ENCODE measurements at places on chromosomes 7 and 10. TPM values are rescaled to one million over a fixed set of nuclear protein-coding genes. Genes with fewer than 3 reads are reported as not detected.

NAT16 gene
- 1.4 TPM for total RNA-seq

CRYGN gene
- total RNA-seq = 45.5 TPM

LRRC18 gene
- not detected for total RNA-seq

DNA sequence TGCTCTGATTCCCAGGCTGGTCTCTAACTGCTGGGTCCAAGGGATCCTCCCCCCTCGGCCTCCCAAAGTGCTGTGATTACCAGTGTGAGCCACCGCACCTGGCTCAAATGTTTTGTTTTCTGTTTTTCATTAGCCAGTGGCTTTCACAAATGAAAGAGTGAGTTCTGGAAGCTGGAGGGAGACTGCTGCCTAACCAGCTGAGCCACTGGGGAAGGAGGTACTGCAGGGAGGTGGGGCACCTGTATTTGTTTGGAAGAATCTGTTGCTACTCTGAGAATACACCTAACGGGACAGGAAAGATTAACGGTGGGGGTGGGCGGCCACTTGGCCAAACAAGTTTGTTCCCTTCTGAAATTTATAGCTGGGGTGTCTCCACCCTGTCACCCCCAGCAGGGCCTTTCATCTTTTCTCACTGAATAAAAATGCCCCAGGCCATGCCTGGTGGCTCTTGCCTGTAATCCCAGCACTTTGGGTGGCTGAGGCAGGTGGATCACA lies 4.7 kb downstream of the STOX1 start:
- H3K27me3 ChIP-seq = no peaks in the 10 kb centered on the region
- no peaks in the 10 kb centered on the region for H3K36me3 ChIP-seq
- DNase-seq = no peak
- no peak overlapping the region for H3K27ac ChIP-seq
- H3K4me1 ChIP-seq = peaks cover under 1% of the 10 kb centered on the region

DNA sequence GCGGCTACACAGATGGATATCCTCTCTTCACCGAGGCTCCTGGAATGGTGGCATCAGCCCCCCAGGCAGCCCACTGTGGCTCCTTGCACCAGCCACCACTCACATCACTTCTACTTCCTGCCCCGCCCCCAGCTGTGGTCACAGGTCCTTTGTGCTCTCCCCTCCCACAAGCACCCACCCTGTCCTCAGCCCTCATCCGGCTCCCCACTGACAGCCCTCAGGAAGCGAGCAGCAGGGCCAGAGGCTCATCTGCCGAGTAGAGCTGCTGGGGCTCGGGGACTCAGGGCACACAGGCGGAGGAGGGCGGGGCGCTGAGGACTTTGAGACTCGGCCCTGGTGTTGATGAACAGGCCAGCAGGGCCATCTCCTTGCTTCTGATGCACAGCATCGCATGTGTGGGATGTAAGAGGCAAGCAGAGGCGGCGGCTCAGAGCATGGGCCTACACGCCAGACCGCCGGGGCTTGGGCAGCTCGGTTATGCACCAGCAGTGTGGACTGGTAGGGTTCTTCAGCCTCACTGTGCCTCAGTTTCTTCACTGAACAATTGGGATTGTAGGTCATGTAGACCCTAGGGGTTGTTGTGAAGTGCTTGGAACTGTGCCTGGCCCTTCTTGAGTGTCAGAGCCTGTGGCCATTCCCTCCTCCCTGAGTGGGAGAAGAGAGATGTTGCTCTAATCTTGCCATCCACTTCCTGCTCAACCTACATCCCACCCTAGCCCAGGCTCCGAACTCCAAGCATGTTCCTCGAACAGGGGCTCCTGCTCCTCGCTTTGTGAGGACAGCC lies at the start of gene PRF1:
PRF1 (minus strand) TSS at position 77 of the 784 bp plus-strand sequence. CDS start 1,839 bp downstream, outside the sequence.
- H3K36me3 ChIP-seq = no peaks in the 10 kb centered on the region
- DNase-seq = peak; percentile 38
- no peaks in the 10 kb centered on the region for H3K4me1 ChIP-seq
- H3K4me3 ChIP-seq = no peak within 1 kb of the TSS
- no peaks in the 10 kb centered on the region for H3K27me3 ChIP-seq

DNA sequence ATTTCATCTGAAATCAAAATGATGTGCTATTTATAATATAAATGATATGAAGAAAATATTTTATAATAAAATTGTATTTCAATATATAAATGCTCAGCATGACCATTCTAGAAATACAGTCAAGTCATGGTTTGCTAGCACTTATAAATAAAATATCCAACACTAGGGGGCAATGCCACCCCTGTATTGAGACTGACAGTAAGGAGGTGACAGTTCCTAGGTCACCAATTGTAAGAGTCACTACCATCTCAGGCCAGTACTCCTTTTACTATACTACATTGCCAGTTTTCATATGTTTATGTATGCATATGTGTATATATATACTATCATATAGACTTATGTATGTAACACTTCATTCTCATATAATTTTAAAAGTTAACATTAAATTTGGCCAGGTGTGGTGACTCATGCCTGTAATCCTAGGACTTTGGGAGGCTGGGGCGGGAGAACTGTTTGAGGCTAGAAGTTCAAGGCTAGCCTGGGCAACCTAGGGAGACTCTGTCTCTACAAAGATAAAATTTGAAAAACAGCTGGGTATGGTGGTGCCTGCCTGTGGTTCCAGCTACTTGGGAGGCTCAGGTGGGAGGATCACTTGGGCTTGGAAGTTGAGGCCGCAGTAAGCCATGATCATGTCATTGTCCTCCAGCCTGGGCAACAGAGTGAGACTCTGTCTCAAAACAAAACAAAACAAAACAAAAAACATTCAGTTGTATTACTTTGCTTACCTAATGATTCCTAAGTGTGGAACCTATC lies 2.4 kb upstream of the CNOT4 start:
- no peaks in the 10 kb centered on the region for H3K36me3 ChIP-seq
- H3K4me3 ChIP-seq = no peak overlapping the region
- H3K27ac ChIP-seq = no peak overlapping the region
- H3K4me1 ChIP-seq = peaks cover 8% of the 10 kb centered on the region
- DNase-seq = no peak
- H3K27me3 ChIP-seq = no peaks in the 10 kb centered on the region

GRCh38 chr7:153567426-153567825 lies 484.8 kb upstream of the DPP6 start:
- H3K27me3 ChIP-seq = no peaks in the 10 kb centered on the region
- no peak for DNase-seq
- no peaks in the 10 kb centered on the region for H3K36me3 ChIP-seq
- H3K27ac ChIP-seq = no peak overlapping the region

DNA sequence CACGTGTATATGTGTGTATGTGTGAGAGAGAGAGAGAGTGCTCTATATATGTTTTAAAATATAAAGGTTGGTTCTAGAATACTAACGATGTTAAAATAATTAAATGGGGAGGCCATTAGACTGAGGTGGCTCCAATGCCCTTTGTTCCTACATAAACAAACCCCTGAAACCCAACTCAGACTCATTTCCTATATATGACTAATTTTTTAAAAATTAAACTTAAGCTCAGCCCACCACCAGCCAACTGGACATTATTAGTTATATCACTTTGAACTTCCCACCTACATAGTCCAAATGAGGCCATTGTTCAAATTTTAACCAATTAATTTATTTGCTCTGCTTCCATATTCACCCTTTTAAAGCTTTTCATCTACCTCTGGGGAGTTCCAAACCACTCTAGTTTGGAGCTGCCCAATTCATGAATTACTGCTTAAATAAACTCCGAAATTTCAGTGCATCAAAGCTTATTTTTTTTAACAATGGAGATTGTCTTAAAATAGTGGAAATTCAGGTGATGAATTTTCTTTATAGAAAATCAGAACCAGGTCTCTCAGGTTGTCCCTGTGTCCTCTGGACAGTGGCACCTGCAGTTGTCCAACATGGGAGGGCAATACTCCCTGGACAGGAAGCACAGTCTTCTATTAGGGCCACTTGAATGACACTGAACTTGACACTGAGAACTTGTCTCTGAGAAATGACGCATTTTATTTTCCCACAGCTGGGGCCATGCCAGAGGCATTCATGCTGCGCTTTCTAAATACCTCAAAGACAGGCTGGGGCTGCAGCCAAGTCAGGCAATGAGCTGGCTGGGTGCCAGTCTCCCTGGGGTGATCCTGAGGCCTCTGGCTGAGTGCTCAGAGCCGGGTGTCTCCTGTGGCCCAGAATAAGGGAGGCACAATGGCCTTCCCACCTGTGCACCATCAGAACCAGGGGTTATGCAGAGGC lies 109.5 kb upstream of the TMEM72 start:
- peak; percentile 99 for DNase-seq
- H3K27ac ChIP-seq = peak overlapping the region; percentile 77
- H3K4me3 ChIP-seq = no peak overlapping the region
- no peaks in the 10 kb centered on the region for H3K36me3 ChIP-seq
- peaks cover 32% of the 10 kb centered on the region for H3K4me1 ChIP-seq

- no peaks in the 10 kb centered on the region for H3K4me1 ChIP-seq
- DNase-seq = no peak
- no peak overlapping the region for H3K4me3 ChIP-seq
- H3K27me3 ChIP-seq = no peaks in the 10 kb centered on the region
- no peaks in the 10 kb centered on the region for H3K36me3 ChIP-seq
Measured at GRCh38 chr10:113241599-113242360, 291.7 kb downstream of the TCF7L2 start.

- H3K27me3 ChIP-seq = no peaks in the 10 kb centered on the region
- no peak for DNase-seq
- no peak overlapping the region for H3K27ac ChIP-seq
- no peak overlapping the region for H3K4me3 ChIP-seq
- H3K4me1 ChIP-seq = no peaks in the 10 kb centered on the region
Measured at GRCh38 chr7:118496138-118496644, 271.7 kb downstream of the ANKRD7 start.

GRCh38 chr10:101329341-101330032 lies 24.5 kb upstream of the BTRC start:
- H3K27ac ChIP-seq = no peak overlapping the region
- H3K4me1 ChIP-seq = no peaks in the 10 kb centered on the region
- H3K4me3 ChIP-seq = no peak overlapping the region
- H3K27me3 ChIP-seq = no peaks in the 10 kb centered on the region

DNA sequence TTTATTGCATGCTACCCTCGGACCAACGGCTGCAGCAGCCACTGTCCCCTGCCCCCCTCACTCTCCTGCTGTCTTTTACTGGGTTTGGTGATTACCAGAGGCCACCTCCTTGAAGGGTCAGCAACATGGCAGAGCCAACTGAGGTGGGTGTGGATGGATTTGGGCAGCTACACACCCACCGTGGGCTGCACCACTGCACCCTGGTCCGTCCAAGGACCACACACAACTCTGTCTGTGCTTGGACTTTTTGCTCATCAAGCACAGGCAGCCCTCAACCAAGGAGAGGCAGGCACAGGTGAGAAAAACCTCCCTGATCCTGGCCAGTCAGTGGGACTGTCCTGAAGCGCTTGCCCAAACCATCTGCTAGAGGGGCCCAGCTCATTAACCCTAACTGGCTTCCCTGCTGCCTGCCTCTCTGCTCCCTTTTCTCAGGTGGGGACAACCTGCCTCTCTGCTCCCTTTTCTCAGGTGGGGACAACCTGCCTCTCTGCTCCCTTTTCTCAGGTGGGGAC lies 239.5 kb upstream of the PITRM1 start:
- no peaks in the 10 kb centered on the region for H3K27me3 ChIP-seq
- no peak overlapping the region for H3K27ac ChIP-seq
- H3K36me3 ChIP-seq = no peaks in the 10 kb centered on the region
- no peak for DNase-seq

DNA sequence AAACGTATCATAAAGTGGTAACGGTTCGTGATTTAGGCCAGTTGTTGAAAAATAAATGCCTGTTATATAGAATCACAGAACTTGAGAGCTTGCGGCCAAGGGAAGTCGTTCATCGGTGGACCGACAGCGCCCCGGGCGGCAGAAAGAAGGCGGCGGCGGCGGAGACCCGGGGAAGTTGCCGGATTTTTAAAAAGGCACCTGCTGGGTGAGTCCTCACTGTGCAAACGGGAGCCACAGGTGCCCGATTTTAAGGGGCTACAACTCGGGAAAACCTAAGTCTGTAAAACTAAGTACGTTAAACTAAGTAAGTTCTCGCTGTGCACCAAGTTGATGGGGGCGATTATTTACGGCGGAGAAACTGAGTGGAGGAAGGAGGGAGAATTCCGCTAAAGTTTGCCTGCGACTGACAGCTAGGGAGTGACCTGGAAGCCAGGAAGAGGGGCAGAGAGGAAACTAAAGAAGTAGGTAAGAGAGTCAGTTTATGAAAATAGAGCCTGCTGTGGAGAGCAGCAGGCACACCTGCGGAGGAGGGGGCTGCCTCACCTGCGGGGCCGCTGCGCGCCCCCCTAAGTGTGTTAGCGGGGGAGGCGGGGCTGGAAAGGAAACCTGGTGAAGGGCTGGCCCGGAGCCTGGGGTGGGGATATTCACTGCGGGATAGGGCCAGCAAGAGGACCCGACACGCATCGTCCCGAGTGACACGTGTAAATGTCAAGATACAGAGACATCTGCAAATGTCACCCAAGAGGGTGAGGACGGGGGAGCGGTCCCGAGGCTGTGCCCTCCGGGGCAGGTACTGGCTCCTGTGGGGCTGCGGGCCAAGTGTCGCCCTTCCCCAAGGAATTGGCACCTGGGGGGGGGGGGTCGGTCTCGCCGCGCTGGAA lies 996 bp downstream of the ADAM12 start:
- H3K4me1 ChIP-seq = peaks cover 6% of the 10 kb centered on the region
- H3K4me3 ChIP-seq = no peak overlapping the region
- no peaks in the 10 kb centered on the region for H3K36me3 ChIP-seq
- peak; percentile 65 for DNase-seq
- no peaks in the 10 kb centered on the region for H3K27me3 ChIP-seq
- no peak overlapping the region for H3K27ac ChIP-seq

DNA sequence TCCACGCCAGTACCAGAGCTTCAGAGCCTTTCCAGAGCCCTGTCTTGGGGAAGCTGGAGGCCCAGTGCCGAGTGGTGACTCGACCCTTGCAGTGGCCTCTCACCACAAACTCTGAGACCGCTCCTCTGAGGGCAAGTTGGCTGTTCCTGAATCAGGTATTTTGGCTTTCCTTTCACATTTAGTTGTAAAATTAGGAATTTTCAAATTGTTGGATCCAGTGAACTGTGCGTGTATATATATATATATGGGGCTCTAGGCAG lies 128.7 kb upstream of the UNC5B start:
- no peaks in the 10 kb centered on the region for H3K4me1 ChIP-seq
- H3K4me3 ChIP-seq = no peak overlapping the region
- H3K27ac ChIP-seq = no peak overlapping the region
- no peak for DNase-seq
- no peaks in the 10 kb centered on the region for H3K27me3 ChIP-seq

DNA sequence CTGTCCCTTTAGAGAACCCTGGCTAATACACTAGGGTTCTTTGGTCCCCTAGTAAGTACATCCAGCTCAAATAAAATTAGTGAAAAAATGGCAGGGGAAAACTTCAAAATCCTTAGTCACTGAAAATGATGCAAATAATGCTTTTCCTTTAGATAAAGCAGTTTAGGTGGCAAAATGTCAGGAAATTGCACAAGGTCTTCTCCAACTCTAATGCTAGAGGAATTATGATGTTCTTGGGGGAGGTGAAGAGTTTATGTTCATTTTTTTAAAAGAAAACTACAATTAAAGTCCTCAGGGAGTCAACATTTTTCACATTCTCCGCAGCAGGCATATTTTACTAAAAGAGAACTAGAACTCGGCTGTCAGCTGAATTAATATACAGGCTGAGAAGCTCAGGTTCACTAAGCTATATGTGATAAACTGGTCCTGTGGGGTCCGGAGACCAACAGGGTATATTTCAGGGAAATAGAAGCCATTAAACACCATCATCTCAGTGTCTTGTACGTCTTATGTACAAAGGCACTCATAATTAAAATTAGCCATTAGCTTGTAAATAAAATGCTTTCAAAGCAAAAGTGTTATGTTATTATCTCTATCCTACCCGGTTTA lies 1164.7 kb upstream of the AUTS2 start:
- no peaks in the 10 kb centered on the region for H3K4me1 ChIP-seq
- H3K27me3 ChIP-seq = no peaks in the 10 kb centered on the region
- H3K4me3 ChIP-seq = no peak overlapping the region
- no peak overlapping the region for H3K27ac ChIP-seq
- no peak for DNase-seq
- H3K36me3 ChIP-seq = no peaks in the 10 kb centered on the region

- DNase-seq = peak; percentile 77
- H3K4me1 ChIP-seq = peaks cover 25% of the 10 kb centered on the region
Measured at GRCh38 chr10:101141616-101142532, 10.8 kb downstream of the TLX1 start.

Data from thyroid gland (tissue), 4 donors.